ENCODE measurements at places on chromosomes 11 and 22.
A peak's percentile ranks its signal among the peaks of the same experiment; 100 is the strongest.

DNA sequence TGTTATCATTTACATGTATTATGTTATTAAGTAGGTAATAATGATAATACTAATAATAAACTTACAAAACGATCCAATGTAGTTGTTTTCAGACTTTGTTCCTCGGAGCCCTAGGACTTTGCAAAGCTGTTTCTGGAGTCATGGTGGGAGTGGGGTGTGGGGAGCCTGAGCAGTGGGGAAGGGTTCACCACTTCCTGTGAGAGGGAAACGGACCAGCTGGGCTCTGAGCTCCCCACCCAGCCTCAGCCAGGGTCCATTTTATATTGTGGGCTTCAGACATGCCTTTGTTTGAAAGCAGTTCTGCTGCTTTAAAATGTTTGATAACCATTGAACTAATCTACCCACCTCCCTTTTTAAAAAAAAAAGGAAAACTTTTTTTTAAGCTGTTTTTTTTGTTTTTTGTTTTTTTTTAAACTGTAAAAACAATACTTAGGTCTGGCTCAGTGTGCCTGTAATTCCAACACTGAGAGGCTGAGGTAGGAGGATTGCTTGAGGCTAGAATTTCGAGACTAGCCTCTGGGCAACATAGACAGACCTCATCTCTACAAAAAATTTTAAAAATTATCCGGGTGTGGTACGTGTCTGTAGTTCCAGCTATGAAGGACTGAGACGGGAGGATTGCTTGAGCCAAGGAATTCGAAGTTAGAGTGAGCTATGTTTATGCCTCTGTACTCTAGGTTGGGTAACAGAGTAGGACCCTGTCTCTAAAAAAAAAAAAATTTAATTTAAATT is 7.0 kb downstream of the SERPING1 start:
- no peak for DNase-seq

- no peak for DNase-seq
Observed at GRCh38 chr11:74725701-74726100, 5.5 kb downstream of the CHRDL2 start.

- DNase-seq: no peak
Observed at GRCh38 chr11:73195191-73196007, 22.7 kb upstream of the P2RY2 start.

GRCh38 chr11:67616431-67617242 is 9.9 kb downstream of the NDUFV1 start:
- peak; percentile 45 for DNase-seq

DNA sequence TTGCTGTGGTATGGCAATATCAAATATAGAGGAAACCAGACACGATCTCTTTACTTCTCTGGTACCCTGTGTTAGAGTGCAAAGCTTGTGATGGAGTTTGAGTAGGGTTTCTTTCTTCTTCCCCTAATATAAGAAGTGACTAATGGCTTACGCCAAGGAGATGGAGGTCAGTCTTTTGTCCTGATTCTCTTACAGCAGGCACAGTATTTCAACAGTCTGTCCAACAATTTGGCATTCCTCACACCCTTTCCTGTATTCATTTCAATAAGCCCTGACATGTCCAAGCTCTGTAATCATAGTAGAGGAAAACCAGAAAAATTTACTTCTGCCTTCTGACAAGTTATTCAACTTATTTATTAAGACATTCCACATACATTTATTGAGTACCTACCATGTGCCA is 546.2 kb downstream of the TMEM135 start:
- DNase-seq: no peak

DNA sequence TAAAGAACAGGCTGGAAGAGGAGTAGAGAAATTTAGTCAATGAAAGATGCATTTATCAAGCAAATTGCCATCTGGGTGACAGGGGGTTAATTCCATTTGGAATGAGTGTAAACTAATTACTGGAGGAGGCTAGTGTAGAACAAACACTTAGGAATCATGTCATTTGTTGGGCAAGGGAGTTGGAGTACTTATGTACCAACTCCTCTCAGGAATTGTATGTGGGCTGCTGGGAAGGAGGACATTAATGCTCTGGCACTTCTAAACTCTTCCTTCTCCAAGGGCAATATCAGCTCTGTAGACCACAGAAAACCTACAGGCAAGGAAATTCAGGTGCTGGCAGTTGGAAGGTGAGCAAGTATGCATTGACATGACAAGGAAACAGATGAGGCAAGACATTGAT is 141.0 kb downstream of the MSANTD4 start:
- DNase-seq: no peak
